IMR-90 (cell line): ENCODE measurements at places on chromosomes 16 and 17. TPM values are rescaled to one million over a fixed set of nuclear protein-coding genes. Genes with fewer than 3 reads are reported as not detected.

Gene KRTAP4-5
- not detected in 2 replicates for total RNA-seq

Gene ABCC3
- 2.2 and 3.2 TPM in 2 replicates for total RNA-seq

Gene ESRP2
- under 0.01 TPM in 1 of 2 replicates, not detected in the other for total RNA-seq

Gene GOT2
- 45.5 and 50.2 TPM in 2 replicates for total RNA-seq

Gene OTOP3
- not detected in 2 replicates for total RNA-seq

Gene CHST6
- under 0.01 TPM in 2 replicates for total RNA-seq
